CD4-positive, alpha-beta T cell treated with Interleukin-4 for 4 hours (primary cell): ENCODE measurements at places on chromosomes 1 and 21.
A peak's percentile ranks its signal among the peaks of the same experiment; 100 is the strongest.

GRCh38 chr1:236733653-236734052 lies 47.4 kb downstream of the ACTN2 start:
- DNase-seq, result no peak

DNA sequence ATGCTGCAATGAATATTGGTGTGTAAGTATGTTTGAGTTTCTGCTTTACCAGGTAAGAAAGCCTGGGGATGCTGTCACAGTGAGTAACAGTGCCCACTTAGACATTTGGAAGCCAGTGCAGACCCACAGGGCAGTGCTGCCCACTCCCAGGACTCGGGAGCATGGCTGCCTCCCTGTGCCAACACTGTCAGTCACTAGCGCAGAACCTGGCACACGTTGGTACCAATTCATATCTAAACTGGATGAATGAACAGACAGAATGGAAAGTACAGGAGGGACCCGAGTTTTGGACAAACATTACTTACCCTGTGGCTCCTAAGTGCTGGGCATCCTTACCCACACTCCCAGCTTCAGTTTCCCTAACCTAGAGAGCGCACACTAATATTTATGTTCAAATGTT lies 1.6 kb upstream of the EVA1C start:
- DNase-seq, result no peak

GRCh38 chr1:160626509-160627342 lies 20.1 kb downstream of the SLAMF1 start:
- no peak for DNase-seq

DNA sequence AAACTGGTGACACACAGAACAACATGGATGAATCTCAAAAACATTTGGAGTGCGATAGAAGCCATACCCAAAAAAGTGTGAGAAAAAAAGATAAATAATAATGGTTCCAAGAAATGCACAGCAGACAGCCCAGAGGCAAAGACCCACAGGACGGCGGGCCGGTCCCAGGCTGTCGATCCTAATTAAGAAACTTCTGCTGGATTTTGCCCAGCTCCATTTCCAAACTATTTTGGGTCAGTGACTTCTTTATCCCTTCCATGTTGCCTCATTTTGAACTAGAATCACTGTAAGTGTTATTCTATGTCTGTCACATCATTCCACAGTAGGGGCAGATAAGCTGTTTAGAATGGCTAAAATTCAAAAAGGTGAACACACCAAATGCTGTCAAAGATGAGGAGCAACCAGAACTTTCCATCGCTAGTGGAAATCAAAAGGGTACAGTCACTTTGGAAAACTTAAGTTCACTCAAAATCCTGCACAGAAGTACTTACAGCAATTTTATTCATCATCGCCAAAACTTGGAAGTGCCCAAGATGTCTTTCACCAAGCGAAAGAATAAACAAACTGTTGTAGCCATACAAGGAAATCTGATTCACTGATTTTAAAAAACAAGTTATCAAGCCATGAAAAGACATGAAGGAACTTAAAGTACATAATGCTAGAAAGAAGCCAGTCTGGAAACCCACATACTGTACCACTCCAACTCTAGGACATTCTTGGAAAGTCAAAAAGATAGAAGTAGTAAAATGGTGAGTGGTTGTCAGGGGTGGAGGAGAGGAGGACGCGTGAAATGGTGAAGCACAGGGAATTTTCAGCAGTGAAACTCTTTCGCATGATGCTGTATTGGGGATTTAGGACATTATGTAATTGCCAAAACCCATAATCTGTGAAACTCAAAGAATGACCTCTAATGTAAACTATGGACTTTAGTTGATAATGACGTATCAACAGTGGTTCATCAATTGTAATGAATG lies 7.5 kb downstream of the NBPF1 start:
- DNase-seq, result no peak

DNA sequence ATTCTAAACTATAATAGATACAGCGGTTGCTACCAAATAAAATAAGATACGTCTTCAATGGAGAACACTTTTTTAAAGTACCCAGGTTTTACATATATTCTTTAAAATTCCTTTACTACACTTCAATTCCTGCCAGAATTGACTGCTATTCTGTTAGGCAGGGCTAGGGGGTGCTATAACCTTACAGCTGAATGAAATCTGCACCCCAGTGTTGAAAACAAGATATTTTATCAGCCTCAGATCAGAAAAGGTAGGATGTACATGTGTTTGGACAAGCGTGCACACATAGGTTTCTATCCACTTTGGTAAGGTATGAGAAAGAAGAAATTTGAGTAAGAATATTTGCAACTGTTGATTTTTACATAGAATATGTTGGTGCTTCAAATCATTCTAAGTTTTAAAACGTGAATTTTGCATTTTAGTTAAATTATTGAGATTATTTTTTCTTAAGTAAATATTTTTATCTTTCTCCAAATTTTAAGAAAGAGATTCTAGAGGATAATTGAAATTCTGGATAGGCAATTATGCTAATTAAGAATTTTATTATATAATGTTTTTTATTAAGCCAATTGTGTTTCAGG lies 490.8 kb upstream of the ADGRL4 start:
- DNase-seq, result no peak

DNA sequence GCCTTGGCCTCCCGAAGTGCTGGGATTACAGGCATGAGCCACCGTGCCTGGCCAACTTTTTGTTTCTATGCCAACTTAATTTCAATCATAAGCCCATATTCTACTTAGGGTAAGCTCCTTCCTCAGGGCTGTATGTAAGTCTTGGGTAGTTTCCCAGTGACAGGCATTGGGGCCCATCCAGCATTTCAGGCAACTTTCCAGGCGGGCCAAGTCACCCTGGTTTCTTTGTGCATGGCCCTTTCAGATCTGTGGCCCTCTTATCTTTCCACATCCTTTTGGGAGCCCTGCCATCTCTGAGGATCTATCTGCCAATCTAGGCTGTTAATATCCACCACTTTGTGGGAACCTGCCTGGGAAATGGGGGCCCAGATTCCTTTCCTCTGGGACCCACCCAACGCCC lies 58.7 kb downstream of the TNN start:
- no peak for DNase-seq

DNA sequence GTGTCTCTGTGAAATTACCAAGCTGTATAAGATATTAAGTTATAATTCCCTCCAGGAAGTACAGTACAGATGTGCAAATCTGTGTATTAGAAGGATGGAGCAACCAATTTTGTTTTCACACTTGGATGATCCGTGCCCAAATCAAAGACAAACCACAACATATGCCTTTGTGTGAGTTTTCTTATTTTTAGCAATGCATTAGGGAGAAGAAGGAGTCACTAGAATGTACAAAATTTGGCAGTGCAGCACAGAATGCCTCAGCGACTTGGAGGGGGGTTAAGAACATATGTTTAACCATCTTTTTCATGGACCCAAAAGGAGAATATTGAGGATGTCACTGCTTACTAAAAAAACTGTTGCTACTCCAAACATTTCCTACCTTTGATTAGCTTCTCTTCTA lies 45.3 kb downstream of the DAB1 start:
- DNase-seq, result no peak

DNA sequence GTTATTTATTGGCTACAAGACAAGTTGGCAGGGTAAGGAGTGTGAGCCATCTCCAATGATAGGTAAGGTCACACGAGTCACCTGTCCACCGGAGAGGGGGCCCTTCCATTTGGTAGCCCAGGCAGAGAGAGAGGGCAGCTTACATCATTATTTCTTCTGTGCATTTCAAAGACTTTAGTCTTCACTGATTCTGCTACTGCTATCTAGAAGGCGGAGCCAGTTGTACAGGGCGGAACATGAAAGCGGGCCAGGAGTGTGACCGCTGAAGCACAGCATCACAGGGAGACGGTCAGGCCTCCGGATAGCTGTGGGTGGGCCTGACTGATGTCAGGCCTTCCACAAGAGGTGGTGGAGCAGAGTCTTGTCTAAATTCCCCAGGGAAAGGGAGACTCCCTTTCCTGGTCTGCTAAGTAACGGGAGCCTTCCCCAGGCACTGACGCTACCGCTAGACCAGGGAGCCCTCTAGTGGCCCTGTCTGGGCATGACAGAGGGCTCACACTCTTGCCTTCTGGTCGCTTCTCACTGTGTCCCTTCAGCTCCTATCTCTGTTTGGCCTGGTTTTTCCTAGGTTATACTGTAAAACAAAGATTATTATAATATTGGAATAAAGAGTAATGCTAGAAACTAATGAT lies 36.7 kb downstream of the ZNF695 start:
- peak; percentile 47 for DNase-seq

DNA sequence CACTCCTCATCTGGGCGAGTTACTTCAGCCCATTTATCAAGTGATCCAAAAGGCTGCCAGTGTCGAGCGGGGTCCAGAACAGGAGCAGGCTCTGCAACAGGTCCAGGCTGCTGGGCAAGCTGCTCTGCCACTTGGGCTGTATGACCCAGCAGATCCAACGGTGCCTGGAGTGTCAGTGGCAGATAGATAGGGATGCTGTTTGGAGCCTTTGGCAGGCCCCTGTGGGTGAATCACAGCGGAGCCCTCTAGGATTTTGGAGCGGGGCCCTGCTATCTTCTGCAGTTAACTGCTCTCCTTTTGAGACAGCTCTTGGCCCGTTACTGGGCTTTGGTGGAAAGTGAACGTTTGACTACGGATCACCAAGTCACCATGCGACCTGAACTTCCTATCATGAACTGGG lies 7.5 kb downstream of the MMEL1 start:
- DNase-seq, result no peak

DNA sequence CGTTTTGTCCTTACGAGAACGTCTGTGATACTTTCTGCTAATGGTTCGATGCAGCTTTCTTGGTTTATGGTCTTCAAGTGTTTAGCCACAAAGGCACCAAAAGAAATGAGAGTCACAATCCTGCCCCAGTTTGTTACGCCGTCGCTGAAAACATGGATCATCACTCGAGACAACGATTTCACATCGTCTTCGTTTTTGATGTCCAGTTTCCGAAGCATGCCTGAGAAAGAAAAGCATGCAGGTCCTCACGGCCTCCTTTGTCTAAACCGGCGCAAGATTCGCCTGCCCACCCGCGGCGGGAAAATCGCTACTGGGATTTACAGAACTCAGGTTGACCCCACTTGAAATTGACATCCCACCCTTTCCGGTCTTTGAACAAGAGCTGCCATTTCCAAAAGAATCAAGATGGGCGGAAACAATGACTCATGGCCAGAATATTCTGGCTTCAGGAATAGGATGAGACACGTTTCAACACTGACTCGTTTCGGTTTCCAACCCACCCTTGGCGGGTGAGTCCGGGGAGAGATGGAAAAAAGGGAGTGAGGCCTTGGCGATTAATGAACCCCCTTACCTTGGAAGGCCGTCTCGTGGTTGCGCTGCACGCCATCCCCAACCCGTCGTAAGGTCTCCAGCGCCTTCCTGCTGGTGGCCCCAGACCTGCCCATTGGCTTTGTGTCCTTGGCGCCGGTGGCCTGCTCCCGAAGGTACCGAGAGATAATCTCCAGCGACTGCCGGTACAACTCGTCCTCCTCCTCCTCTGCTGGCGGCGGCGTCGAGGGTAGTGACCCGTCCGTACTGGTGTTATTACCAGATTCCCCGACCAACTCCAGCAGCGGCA lies 919 bp downstream of the MCL1 start:
- peak; percentile 65 for DNase-seq

DNA sequence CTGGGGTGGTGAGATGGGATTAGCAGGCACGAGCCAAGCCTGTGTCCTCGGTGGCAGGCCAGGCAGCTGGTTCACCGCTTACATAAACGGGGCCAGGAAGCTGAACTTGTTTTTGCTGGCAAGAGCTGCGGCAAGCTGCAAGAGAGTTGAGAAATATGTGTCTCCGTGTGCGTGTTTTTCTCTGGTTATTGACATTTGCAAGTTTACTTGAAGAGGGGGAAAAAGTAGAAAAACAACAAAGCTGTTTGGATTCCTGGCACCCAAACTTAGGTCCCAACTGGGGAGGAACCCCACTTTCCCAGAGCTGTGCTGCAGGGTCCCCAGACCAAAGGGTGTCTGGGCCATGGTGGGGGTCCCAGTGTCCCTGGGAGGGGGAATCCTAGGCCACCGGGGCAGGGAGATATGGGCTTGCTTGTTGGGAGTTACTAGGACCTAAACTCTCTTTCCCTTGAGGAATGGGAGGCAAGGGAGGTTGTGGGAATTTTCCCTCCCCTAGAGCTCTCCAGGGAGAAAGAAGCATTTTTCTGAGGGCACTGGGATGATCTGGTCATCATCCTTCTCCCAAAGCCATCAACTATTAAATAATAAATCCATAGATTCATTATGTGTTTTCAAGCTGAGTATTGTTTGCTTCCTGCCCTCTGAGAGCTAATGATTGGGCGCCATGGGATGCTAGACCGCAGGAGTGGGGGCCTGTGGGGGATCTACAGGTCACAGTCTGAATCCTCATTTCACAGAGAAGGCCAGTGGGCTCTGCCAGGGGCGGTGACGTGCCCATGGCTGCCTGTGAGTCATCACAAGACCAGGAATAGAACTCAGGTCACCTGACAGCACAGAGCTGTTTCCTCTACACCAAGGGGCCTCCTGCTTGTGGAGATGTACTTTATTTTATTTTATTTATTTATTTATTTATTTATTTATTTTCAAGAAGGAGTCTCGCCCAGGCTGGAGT lies 14.8 kb downstream of the IL6R start:
- DNase-seq, result peak; percentile 69

- DNase-seq, result no peak
Observed at GRCh38 chr1:155801149-155801548, 55.9 kb downstream of the GON4L start.

GRCh38 chr21:45010096-45010495 lies 64.3 kb upstream of the ADARB1 start:
- DNase-seq, result no peak

DNA sequence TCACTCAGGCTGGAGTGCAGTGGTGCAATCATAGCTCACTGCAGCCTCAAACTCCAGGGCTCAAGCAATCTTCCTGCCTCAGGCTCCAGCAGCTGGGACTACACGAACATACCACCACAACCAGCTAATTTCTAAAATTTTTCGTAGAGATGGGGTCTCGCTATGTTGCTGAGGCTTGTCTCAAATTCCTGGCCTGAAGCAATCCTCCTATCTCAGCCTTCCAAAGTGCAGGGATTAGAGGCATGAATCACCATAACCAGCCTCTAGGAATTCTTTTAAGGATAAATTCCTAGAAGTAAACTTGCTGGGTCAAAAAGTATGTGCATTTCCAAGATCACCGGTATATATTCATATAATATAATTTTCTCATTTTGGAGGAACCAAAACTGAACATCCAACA lies 17.6 kb upstream of the HUNK start:
- DNase-seq, result no peak

GRCh38 chr1:214187121-214187900 lies 93.6 kb upstream of the SMYD2 start:
- DNase-seq, result no peak

GRCh38 chr1:156664046-156664766 lies 13.0 kb downstream of the NES start:
- no peak for DNase-seq

DNA sequence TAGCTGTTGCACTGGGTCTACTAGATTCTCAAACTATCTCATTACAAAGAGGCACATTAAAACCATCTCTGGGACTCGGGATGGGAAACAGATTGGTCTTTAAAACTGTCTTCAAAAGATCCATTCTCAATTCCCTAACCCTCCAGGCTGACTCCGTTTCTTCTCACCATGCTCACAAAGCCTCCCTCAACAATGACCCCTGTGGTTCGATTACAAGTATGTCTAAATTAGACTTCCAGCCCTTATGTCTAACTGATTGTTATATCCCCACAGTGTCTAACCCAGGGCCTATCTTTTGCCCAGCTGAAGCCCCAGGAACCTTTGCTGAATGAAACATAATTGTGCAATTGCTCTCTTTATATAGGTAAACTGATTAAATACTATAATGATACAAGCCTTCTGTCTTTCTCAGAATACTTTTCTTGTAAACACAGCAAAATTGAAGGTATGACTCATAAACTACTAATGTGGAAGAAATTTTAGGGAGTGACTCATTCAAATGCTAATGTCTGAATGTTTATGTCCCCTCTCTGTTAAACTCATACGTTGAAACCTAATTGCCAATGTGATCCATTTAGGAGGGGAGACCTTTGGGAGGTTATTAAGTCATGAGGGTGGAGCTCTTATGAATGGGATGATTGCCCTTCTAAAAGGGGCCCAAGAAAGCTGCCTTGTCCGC lies 65.6 kb upstream of the DAB1 start:
- no peak for DNase-seq
